GM12892 (cell line): ENCODE measurements at places on chromosomes 5 and 9.

GRCh38 chr5:62569470-62569869, 9.1 kb upstream of the LRRC70 start:
- no peak for DNase-seq

- DNase-seq: no peak
Observed at GRCh38 chr9:13603921-13604320, 324.4 kb upstream of the MPDZ start.

- no peak for DNase-seq
Observed at GRCh38 chr5:41772785-41773442, 97.3 kb downstream of the OXCT1 start.

DNA sequence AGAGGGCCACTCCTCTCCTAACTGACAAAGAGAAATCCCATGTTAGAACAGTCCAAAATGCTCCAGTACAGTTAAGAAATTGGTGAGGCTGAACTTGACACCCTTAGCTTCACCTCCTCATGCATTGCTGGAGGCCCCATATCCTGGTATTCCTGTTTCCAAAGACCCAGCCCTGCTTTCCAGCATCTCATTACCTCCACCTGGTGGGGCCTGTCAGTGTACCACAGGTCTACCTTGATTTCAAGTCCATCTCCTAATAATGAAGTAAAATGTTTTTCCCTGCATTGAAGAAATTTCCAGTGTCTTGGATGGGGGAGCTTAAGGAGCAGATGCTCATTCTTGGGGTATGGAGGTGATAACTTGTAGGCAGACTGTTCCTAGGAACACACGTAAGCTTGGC, 70.6 kb upstream of the S1PR3 start:
- no peak for DNase-seq

- DNase-seq: no peak
Observed at GRCh38 chr9:35675204-35675603, 1.5 kb downstream of the CA9 start.

GRCh38 chr5:95417971-95418370, 26.8 kb downstream of the FAM81B start:
- no peak for DNase-seq

DNA sequence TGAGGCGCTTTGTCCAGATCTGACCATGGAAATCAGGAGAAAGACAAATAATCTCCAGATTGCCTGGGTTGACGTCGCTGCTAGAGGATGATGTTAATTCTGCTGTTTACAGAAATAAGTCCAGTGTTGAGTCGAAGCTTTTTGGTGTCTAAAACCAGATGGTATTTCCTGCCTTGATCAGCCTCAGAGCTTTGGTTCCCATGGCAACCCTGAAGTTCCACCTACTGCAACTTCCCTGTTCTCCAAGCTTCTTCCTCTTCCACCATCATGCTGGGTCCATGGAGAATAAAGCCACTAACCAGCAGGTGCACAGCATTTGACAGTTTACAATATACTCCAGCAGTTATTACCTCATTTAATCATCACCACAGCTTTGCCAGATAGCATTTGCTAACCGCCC, 18.0 kb upstream of the GABBR2 start:
- no peak for DNase-seq

- no peak for DNase-seq
Observed at GRCh38 chr9:136239983-136240330, 5.7 kb downstream of the QSOX2 start.

- no peak for DNase-seq
Observed at GRCh38 chr5:174235221-174236011, 189.9 kb downstream of the NSG2 start.

- no peak for DNase-seq
Observed at GRCh38 chr5:158785397-158785796, 314.3 kb downstream of the EBF1 start.

- no peak for DNase-seq
Observed at GRCh38 chr9:76290555-76290954, 103.7 kb downstream of the RFK start.

DNA sequence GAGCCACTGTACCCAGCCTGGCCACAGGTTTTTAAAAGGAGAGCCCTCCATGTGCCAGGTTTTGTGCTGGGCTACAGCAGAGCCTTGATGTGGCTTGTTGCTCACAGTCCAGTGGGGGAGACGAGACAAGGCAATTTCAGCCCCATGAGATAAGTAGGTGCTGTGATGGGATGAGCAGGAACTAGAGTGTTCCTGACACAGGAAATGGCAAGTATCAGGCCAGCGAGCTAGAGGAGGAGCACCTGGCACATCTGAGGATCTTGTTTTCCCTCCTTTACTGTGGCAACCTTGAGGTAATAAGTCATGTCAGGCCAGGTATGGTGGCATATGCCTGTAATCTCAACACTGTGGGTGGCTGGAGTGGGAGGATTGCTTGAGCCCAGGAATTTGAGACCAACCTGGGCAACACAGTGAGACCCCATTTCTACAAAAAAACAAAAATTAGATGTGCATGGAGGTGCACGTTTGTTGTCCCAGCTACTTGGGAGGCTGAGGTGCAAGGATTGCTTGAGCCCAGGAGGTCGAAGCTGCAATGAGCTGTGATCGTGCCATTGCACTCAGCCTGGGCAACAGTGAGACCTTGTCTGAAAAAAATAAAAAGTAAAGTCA, 3.8 kb upstream of the ZDHHC12 start:
- no peak for DNase-seq

DNA sequence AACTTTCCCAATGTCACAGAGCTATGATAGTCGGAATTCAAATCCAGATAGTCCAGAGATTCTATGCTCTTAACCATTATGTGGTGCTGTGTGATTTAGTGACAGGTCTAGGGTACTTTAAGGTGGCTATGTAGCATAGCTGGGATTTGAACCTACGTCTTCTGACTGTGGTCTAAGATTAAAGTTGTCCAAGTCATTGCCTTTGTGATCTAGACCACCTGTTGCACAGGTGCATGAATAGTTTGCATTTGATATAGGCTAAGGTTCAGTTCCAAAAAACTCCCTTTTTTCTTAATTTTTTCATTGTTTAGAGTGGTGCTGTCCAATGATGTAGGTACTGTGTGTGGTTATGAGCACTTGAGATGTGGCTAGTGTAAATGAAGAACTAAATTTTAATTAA, 2.5 kb downstream of the PAIP2 start:
- no peak for DNase-seq
